ENCODE measurements at places on chromosomes 6 and 20. TPM values are rescaled to one million over a fixed set of nuclear protein-coding genes. Genes with fewer than 3 reads are reported as not detected.

DNA sequence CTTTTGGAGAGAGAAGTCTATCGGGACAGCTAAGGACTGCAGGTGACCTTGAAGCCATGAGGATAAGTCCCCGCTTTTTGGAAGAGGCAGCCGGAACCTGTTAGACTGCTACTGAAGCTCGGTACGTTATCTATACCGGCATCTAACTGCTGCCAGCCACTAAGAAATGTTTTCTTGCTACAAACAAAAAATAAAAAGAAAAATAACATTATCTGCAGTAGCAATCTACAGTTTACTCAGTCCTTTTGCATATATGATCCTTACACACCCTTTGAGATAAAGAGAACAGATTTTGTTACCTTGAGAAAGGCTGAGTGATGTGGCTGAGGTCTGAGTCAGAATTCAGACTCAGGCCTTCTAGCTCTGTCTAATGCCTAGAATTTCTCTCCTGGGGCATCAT is 314.6 kb downstream of the CDH26 start:
- no peaks in the 10 kb centered on the region for H3K36me3 ChIP-seq
- H3K4me1 ChIP-seq: peaks cover 12% of the 10 kb centered on the region
- no peak overlapping the region for H3K4me3 ChIP-seq

GRCh38 chr6:129786548-129786947 is 74.6 kb downstream of the TMEM244 start:
- DNase-seq: no peak
- no peak overlapping the region for H3K27ac ChIP-seq
- H3K4me1 ChIP-seq: no peaks in the 10 kb centered on the region
- peaks cover 2% of the 10 kb centered on the region for H3K36me3 ChIP-seq
- no peak overlapping the region for H3K4me3 ChIP-seq

- no peak overlapping the region for H3K4me3 ChIP-seq
- peaks cover 30% of the 10 kb centered on the region for H3K27me3 ChIP-seq
- H3K4me1 ChIP-seq: peaks cover 4% of the 10 kb centered on the region
- peaks cover 5% of the 10 kb centered on the region for H3K36me3 ChIP-seq
- no peak for DNase-seq
Observed at GRCh38 chr6:136370988-136371728, 81.5 kb upstream of the BCLAF1 start.

GRCh38 chr6:71510856-71511255 is 222.2 kb downstream of the OGFRL1 start:
- no peak overlapping the region for H3K4me3 ChIP-seq
- peaks cover 4% of the 10 kb centered on the region for H3K27me3 ChIP-seq
- no peaks in the 10 kb centered on the region for H3K36me3 ChIP-seq
- H3K27ac ChIP-seq: no peak overlapping the region
- no peak for DNase-seq

The CDH26 gene
- 1.9 TPM for total RNA-seq

Data from T-helper 17 cell (primary cell).